Right renal pelvis (tissue), 4 donors: ENCODE measurements at places on chromosomes 16 and 17.

DNA sequence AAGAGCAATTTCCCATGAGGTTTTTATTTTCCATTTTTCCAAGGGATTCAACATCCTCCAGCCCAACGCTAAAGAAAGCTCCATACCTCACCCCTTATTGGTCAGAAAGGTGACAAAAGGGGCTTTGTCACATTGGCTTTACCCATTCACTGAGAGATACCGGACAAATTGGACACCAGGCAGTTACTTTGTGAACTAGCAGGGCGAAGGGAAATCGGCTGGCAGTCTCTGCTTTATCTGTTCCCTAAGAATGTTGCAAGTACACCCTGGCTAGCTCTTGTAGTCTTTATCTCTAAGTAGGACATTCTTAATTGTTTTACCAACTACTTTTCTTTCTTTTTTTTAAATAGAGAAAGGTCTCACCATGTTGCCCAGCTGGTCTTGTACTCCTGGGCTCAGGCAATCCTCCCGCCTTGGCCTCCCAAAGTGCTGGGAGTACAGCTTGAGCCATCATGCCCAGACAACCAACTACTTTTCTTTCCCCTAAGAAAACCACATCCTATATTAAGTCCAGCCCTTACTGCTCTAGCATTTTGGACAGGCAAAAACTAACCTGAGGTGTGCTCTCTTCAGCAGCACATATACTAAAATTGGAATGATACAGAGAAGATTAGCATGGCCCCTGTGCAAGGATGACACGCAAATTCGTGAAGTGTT is 16.8 kb downstream of the PRPSAP1 start:
- no peak for DNase-seq

DNA sequence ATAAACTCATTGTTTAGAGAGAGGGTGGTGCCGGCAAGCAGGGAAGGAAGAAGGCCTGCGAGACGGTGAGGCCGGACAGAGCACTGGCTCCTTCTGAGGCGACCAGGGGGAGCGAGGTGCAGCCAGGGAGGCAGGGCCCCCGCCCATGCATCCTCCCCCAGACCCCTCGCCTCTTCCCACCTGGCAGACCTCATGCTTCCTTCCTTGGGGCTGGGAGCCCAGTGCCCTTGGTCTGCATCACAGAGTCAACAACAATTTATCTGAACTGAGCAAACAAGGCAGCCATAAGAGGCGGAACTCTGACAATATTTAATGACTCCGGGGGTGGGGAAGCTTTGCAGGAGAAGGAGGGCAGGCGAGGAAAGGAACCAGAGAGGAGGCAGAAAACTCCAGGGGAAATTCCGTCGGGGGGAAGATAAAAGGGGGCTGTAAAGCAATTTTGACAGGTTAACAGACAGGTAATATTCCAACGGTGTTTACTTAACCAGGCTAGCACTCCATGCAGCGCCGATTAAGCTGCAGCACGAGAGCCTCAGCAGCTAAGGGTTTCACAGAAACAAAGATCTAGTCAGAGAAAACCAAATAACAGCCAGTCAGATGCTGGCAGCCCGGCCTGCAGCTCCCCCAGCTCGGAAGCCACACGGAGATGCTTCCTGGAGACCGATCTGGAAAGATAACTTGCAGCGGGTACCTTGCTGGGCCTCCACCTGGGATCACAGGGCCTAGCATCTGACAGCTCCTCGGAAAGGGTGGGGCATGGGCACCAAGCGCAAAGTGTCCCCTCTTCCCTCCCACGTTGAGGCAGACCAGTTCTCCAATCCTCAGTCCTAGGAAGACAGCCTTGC is 398.2 kb downstream of the SOX9 start:
- no peak for DNase-seq

- no peak for DNase-seq
These were observed 5.1 kb upstream of the KIFC3 start for GRCh38 chr16:57807252-57807967.

- DNase-seq, result no peak
These were observed 73.0 kb upstream of the N4BP1 start for GRCh38 chr16:48682971-48683370.

- no peak for DNase-seq
These were observed 2.9 kb upstream of the ABCA6 start for GRCh38 chr17:69144331-69145255.

DNA sequence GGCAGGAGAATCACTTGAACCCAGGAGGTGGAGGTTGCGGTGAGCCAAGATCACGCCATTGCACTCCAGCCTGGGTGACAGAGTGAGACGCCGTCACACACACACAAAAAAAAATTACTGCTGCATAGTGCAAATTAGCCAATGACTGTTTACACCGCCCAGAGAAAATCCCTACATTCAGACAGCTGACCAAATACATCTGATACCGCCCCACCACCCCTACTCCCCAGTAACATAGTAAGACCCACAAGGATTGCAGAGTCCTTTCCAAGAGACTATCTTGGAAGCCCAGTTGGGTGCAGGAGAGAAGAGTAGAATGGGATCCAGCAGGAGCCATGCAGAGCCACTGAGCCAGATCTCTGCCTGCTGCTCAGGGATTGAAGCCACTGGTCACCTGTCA is 63.5 kb downstream of the SLC39A11 start:
- no peak for DNase-seq

- DNase-seq, result no peak
These were observed 45.4 kb downstream of the CREBBP start for GRCh38 chr16:3835089-3835602.

- no peak for DNase-seq
These were observed 6.8 kb upstream of the ZP2 start for GRCh38 chr16:21218153-21218552.

DNA sequence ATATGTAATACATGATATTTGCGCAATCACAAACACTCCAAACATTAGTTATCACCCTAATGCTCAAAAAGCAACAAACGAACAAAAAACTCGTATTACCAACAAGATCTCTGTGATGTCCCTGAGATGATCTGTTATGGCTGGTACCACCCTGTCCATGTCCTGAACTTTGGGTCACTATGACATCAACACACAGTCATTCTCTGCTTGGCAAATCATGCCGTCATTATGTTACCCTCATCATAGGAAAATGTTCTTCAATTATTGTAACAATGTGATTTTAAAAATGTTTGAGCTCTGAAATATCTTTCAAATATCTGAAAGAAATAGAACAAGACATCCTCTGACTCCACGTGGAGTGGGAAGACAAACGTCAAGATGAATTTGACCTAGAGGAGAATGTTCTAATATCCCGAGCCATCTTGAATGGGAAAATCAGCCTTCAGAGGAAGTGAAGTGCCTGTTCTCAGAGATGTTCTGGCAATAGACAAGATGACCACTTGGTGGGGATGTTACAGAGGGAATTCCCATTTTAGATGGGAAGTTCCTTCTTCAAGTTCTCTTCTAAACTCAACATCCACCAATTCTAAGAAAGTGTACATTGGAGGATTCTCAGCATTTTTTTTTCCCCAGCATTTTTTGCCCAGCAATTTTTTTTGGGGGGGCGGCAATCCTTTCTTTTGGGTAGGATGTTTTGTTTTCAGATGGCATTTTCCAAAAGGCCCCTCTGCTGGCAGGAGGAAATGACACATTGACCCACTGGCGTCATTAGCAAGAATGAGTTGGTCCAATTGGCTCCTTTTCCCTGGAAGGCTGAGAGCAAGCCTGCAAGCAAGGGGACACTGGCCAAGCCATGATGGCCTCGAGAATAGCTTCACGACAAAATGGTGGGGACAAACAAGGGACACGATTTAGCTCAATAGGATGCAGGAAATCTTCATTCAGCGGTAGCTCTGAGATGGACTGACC is 3.7 kb upstream of the HSD17B2 start:
- no peak for DNase-seq

DNA sequence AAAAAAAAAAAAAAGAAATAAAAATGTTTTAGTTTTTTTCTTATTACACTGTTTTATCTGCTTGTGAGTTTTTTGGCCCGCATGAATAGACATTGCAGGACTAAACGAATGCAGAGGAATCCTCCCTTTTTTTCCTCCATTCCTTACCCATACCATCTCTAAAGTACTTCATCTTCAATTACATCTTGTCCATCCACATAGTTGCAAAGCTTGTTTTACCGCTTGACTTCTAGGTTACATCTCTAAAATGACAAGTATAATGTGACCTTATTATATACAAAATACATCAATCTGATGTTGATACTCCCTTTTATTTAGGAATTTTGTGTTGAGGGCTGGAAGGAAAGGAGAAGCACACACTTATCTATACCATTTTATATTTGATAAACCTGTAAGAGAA is 12.8 kb downstream of the RETREG3 start:
- DNase-seq, result no peak

DNA sequence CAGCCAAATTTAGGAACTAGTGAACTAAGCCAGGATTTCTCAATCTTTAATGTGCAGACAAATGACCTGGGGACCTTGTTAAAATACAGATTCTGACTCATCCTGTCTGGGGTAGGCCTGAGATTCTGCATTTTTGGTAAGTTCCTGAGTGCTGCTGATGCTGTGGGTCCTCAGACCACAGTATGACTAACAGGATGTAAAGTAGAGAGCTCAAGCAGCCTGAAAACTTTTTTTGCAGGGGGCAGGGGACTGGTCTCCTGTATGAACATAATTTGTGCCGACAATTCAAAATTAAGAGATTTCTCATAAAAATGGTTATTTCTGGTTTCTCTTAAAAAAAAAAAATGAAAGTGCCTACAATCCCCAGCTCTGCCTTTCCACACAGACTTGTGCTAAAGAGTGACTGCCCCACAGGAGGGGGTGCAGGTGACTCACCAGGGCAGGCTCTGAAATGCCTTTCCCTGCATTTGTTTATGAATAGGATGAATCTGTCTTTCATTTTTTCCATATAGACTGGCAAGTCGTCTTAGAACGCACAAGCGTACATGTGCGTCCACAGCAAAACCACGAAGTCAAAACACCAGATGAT is 271.5 kb downstream of the PHKB start:
- no peak for DNase-seq

GRCh38 chr16:23435500-23435899 is 17.5 kb downstream of the COG7 start:
- DNase-seq, result no peak

DNA sequence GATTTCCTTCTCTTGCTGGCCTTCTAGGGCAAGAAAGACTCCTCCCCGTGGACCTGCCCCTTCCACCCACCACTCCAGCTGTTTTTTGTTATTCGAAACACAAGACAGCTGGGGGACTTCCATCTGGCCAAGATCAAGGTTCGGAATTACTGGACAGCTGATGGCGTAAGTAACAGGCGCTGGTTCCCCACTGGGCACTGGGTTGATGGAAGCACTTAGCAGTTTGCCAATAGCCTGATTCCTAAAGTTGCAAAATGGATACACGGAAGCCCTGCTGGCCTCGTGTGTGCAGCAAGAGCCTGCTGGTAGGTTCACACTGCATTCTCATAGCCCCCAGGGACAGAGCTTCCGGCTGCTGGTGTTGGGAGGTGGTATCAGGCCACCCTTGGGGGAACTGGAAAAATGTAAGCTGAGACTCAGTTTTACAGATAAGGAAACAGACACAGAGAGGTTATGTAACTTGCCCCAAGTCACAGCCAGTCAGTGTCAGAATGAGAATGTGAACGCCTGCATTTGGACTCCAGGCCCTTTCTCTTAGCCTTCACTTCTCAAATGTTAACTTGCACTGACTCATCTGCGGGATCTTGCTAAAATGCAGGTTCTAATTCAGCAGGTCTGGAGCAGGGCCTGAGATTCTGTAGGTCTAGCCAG is 171.7 kb downstream of the KATNIP start:
- no peak for DNase-seq

DNA sequence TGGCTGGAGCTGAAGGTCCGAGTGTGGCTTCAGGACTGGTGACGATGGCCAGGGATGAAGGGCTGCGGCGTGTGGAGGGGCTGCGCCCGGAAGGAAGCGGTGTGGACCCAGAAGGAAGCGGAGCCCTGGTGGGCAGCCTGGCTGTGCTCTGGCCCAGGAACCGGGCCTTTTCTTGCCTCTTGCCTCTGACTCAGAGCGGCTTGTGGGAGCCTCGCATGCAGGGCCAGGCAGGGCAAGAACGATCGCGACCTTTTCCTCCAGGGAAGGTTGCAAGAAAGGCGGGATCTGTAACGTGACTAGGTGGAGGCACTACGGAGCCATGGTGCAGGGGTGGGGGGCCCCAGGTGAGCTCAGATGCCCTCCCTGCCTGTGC is 78.0 kb downstream of the JPH3 start:
- no peak for DNase-seq

GRCh38 chr16:89458551-89458950 is 31.8 kb downstream of the ANKRD11 start:
- no peak for DNase-seq

- DNase-seq, result no peak
These were observed 237.4 kb downstream of the MAP2K6 start for GRCh38 chr17:69651921-69652320.

DNA sequence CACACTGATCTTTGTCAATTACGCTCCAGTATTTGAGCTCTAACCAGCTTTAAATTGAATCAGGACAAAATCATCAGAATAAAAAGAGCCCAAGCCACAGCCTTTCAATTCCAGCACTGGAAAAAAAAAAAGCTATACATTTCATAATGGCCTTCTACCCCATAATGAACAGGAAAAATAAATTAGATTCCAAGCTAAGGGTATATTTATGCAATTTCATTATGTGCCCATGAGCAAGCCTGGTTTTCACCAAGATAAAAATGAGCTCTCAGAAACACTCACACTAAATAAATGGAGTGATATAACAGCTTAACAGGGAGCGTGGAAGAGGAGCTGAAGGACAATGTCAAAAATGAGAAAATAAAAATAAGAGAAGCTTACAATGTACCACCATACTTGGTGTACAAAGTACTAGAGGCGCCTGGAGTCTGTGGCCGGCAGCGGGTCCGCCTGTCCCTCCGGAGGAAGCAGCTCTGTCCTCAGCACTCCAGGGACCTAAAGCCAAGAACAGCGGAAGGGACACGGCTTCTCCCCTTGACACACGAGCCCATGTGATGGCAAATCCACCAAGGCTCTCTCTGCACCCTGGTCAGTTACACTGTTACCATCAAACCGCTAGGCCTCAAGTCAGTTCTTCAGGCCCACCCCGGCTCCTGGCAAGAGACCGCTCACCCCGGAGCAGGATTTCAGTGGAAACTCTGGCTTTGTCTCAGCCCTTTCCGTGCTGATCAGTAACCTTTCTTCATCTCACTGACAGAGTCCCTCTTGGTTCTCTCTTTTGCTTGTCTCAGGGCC is 69.6 kb downstream of the RBFOX3 start:
- no peak for DNase-seq

DNA sequence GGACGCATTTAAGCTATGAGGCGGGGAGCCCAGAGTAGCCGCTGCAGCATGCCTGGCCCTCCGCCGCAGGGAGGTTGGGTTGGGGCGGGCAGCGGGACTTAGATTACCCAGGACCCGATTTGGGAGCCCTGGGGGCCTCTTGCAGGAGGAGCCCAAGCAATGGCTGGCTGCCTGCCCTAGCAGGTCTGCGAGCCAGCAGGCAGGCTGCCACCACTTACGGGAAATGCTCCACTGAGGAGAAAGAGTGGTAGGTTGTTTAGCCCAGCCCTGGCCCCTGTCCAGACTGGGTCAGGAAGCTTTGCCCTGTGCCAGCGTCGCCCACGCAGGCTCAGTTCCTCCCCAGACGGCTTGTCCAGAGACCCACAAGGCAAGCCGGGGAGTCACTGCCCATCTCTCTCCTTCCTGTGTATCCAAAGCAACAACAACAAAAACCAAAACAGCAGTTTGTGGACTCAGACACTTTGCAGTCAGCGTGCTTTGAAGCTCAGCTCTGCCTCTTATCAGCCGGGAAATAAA is 10.3 kb upstream of the TVP23A start:
- DNase-seq, result peak; percentile 33
